ENCODE measurements at places on chromosomes 1 and 21. TPM values are rescaled to one million over a fixed set of nuclear protein-coding genes. Genes with fewer than 3 reads are reported as not detected.

The FCAMR gene
- total RNA-seq, result not detected

The HTR6 gene
- not detected for total RNA-seq

The VCAM1 gene
- total RNA-seq, result 8.5 TPM

The S100A14 gene
- not detected for total RNA-seq

The NR1I3 gene
- total RNA-seq, result not detected
